ENCODE measurements at places on chromosomes 12 and 14.

DNA sequence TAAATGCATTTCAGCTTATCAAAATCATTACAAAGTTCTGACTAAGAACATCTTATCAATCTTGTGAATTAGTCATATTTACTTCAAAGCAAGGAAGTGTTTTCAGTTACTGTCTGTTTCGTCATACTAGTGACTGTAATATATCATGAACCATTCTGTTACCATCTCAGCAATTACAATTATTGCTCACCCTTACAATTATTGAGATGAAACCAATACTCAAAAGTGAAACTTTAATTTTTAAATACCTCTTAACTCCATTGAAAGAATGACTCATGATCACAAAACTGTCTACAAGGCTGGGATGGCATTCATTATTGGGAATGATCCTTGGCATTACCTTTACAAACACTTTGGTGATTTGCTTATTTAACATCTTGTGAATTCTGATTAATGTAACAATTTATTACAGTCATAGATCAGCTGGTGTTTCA is 90.3 kb downstream of the RPS6KA5 start:
- DNase-seq: no peak

DNA sequence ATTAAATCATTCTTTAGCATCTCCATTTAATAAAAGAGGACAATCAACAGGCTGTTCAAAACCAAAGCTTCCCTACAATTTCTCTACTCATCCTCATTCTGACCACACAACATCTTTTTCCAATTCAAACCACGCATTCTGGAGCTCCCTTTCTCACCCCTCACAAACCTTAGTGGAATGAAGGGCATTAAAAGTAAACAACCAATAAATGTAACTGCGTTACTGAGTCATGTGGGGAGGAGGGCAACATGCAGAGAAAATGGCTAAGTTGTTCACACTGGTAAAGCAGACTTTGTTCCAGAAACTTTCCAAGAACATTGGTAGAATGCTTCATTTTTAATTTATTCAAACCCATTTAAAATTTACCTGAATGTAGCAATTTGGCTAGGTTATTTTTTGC is 19.6 kb downstream of the SOX5 start:
- DNase-seq: no peak

- no peak for DNase-seq
Measured at GRCh38 chr12:104094284-104094683, 30.0 kb downstream of the HCFC2 start.

DNA sequence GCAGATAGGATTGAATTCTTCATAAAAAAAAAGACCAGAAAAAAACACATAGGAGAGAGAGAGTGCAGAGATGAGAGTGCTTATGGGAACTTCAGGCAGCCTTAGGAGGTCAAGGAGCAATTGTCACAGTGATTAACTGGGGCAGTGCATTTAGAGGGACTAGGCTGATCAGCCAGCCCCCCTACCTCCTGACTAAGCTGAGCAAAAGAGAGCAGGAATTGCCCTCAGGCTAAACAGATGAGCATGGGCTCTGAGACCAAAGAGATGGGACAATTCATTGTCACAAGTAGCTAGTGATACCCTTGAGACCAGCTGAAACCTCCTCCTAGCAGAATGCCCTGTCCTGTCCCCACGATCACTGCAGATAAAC is 124.0 kb downstream of the BTG1 start:
- DNase-seq: no peak

GRCh38 chr12:111437816-111438454 is 32.2 kb downstream of the SH2B3 start:
- no peak for DNase-seq

All from stimulated activated CD4-positive, alpha-beta T cell treated with anti-CD3 and anti-CD28 coated beads, TNF-alpha, amount 100 ng/mL, for 48 hours (primary cell).